Caco-2 (cell line): ENCODE measurements at places on chromosomes 7 and 10. TPM values are rescaled to one million over a fixed set of nuclear protein-coding genes. Genes with fewer than 3 reads are reported as not detected.
A peak's percentile ranks its signal among the peaks of the same experiment; 100 is the strongest.

GRCh38 chr10:88333248-88333630 lies 249.9 kb downstream of the RNLS start:
- no peak for DNase-seq

DNA sequence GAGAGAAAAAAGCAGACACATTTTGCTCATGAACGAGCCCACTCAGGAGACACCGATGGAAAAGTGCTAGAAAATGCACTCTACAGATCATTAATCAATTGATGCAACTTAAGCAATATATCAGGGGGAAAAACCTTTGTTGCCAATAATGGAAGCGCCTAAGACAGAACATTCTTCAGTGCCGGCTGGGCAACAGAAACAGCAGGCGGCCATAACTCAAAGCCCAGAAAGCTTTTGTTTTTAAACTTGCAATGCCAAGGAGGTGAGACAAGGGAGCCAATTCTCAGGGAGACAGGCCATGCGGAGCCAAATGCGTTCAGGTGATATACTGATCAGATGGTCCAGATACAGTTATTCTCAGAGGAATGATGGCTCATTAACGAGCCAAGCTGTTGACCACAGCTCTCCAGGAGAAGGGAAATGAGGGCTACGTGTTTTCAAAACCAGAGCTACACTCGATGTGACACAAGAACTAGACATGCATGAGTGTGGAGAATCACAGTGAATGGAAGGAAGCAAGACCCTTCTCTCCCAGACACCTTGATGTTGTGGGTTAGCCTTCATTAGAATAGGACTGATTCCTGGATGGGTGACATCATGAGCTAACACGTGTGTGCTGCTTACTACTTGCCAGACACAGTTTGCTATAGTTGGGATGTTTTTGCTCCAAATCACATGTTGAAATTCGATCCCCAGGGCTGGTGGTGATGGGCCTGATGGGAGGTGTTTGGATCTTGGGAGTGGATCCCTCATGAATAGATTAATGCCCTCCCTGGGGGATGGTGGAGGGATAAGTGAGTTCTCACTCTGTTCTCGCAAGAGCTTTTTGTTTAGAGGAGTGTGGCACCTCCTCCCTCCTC lies 79.1 kb upstream of the KCNMA1 start:
- no peak for DNase-seq

SVOPL gene
- 0.27 TPM in 1 of 2 replicates, not detected in the other for total RNA-seq

RAMP3 gene
- total RNA-seq, result not detected in 2 replicates

GRCh38 chr7:7522421-7522820 lies 13.3 kb downstream of the COL28A1 start:
- DNase-seq, result no peak

- no peak for DNase-seq
Measured at GRCh38 chr10:69346776-69347175, 68.5 kb downstream of the HK1 start.

GRCh38 chr7:25310896-25311295 lies 82.6 kb upstream of the NPVF start:
- DNase-seq, result no peak

PIK3CG gene
- total RNA-seq, result not detected in 2 replicates

DNA sequence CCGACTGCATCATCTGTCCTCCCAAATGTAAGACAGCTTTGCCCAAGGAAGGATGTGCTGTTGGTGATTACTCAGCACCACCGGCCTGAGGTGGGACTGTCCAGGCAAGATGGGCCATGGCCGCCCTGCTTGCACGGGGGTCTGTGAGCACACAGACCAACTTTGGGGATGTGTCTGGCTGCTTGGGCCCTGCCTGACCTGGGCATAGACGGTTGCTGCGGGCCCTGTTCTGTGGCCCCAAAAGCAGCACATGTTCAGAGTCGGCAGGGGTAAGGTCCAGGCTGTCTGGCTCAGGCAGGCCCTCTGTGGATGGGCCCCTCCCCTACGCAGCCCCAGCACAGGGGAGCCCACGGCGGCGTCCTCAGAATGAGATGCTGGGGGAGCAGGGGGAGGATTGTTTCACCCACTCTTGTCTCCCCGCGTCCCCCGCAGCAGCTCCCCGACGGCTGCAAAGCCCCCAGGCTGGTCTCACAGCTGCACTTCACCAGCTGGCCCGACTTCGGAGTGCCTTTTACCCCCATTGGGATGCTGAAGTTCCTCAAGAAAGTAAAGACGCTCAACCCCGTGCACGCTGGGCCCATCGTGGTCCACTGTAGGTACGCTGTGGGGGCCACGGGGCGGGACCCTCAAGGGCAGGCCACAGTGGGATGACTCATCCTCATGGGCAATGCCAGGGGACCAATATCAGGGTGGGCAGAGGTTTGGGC lies 58.4 kb downstream of the MKI67 start:
- DNase-seq, result no peak

UBE2D1 gene
- total RNA-seq, result 35.1 and 39.7 TPM in 2 replicates

DNA sequence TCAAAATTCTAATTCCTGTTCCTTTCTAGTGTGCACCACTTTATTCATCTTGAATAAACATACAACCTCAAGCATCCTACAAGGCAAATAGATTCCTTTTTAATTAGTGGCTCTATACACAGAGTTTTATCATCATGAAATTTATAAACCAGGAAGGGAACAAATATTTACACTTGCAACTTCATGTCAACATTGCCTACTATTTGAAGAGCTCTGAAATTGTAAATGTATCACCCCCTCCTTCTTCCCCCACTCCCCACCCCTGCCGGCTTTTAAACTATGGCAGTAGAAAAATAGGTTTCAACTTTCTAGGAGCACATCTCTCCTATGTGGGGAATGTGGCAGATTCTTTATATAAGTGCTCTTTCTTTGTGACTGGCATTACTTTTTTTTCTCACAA lies 49.6 kb downstream of the KAT6B start:
- DNase-seq, result peak; percentile 5

DNA sequence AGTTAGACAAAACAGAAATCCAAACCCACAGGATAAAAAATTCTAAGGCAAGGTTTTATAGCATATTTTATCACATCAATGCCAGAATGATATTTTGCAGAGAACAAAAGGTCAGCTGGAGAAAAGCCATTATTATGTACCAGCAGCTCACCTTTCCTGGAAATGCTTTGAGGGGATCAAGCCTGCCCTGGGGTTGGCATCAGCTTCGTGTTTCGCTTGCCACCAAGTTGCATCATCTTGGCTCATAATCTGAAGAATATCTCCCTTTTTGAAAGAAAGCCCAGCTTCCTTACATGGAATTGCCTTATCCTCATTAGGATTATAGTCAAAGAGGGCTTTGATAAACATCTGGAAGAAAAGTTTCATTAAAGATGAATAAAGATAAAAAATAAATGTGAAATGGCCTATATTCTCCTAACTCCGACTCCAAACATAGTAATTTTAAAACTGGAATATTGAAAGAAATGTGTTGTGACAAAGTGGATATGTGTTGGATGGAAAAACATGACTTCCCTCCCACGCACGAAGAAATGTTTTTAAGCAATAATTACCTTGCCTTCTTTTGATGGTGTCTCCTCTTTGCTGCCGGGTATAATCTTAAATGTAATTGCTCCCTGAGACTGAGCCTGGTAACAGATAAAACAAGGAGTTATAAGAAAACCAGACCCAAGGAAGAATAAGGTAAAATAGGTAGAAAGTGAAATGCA lies 121.3 kb upstream of the ODAD2 start:
- DNase-seq, result no peak

RPEL1 gene
- 0.21 TPM in 1 of 2 replicates, not detected in the other for total RNA-seq

- DNase-seq, result no peak
Measured at GRCh38 chr7:47584536-47584895, 2.6 kb upstream of the TNS3 start.

DNA sequence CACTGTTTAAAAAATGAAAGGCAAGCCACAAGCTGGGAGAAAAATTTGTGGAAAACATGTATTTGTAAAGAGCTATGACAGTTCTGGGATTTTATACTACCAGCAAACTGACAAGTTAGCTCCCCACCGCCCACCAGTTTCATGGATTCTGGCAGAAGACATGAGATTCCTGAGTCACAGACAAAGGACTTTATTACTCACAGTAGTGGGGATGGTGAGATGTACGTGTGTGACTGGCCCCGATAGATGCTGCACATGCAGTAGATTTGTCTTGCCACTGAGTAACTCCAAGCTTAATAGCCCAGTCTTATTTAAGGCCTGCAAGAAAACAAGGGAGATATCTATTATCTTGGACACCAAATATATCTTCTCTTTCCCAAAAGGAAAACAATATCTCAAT lies 281.7 kb downstream of the AHR start:
- no peak for DNase-seq

MOGAT3 gene
- total RNA-seq, result 6.3 and 8.1 TPM in 2 replicates

DNA sequence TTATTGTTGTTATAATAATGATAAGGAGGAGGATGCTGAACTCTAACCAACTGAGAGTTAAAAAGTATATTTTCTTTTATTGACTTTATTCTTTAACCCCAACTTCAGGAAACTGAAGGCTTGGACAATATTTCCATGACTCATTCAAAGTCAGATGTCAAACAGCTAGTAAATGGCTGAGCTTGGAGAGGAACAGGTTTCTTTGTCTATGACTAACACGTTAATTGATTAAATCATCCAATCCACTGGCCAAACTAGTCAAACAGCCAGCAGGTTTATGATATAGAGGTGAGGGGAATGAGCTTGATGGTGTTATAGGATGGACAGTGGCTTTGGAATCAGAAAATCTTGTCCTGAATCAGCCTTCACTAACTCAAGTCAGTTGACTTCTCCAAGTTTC lies 119.1 kb upstream of the WDR11 start:
- DNase-seq, result no peak

ELFN1 gene
- 2.3 TPM in 2 replicates for total RNA-seq

GRCh38 chr10:23479798-23480473 lies 41.1 kb downstream of the OTUD1 start:
- DNase-seq, result no peak

- DNase-seq, result no peak
Measured at GRCh38 chr10:120286280-120286679, 170.7 kb upstream of the PLPP4 start.

CHRM2 gene
- not detected in 2 replicates for total RNA-seq

CTAGE6 gene
- not detected in 2 replicates for total RNA-seq
